Foreskin fibroblast (primary cell): ENCODE measurements at places on chromosomes 6 and 20.

DNA sequence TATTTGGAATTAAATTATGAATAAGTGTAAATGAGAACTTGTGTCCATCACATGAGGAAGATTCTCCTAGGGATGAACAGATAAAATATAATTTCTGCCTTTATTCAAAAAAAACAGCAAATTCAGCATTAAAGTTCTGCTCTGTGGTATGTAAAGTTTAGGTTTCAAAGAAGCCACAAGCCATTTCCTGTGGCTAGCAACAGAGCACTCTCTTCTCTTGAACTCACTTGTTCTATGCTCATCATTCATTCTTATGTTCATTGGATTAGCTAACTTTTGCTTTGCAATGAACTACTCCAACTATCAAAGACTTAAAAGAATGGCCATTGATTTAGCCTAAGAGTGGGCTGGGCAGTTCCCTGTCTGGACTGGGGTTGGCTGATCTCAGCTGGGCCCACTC is 20.8 kb upstream of the SNRPB2 start:
- DNase-seq: no peak

GRCh38 chr6:112513175-112513574 is 166.0 kb downstream of the RFPL4B start:
- DNase-seq: no peak

GRCh38 chr6:111478749-111479148 is 4.3 kb downstream of the REV3L start:
- DNase-seq: no peak

GRCh38 chr6:106141441-106142237 is 55.5 kb downstream of the PRDM1 start:
- DNase-seq: no peak

DNA sequence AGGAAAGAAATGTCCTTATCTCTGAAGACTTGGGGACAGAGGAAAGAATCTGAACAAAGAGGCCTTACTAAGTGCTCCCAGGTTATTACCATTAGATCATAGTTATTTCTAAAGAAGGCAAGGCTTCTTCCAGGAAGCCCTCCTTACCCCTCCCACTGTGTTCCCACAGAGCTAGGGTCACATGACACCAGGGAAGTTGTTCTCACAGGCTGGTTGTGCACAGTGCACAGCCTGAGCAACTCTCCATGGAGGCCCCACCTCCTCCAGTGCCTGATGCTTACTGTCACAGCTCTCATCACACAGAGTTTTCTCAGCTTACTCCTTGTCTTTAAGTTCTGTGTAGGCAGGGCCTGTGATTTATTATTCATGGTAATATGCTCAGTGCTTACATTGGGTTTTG is 68.9 kb upstream of the SCGN start:
- no peak for DNase-seq

GRCh38 chr6:1402369-1402768 is 13.0 kb downstream of the FOXF2 start:
- DNase-seq: no peak
